GM13977 (cell line): ENCODE measurements at places on chromosomes 1 and 21.

GRCh38 chr1:96722958-96723357, 1.4 kb downstream of the PTBP2 start:
- DNase-seq: no peak

GRCh38 chr1:201543871-201544642, 5.1 kb downstream of the NAV1 start:
- DNase-seq: no peak

GRCh38 chr1:180627411-180627810, 4.4 kb upstream of the XPR1 start:
- DNase-seq: no peak

DNA sequence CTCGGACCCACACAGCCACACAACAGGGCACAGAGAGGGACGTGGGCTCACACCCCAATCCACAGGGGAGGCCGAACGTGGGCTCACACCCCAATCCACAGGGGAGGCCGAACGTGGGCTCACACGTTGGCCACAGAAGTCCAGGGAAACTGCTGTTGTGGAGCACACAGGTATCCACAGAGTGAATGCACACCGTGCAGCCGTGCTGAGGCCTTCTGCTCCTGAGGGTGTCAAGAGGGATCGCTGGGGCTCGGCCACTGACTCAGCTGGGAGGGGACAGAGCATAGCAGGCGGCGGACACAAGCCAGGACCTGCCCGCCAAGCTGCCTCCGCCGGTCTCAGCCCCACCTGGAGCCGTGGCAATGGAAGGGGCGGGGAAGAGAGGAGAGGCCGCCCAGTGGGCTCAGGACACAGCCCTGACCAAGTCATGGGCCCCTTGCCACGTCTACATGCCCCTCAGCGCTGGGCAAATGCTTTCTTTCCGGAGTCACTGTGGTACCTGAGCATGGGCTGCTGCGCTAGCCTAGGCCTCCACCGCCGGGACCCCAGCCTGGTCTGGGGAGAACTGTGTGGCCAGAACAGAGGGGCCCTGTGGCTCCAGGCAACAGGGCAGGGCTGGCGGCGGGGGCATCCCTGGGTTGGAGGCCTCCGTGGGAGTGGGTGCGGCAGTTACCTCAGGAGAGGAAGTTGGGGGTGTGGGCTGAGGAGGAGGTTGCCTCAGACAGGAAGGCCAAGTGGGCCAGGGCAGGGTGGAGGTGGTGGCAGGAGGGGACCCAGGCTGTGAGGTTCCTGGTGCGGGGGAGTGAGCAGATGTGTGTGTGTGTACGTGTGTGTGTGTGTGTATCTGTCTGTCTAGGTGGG, 1.2 kb downstream of the SYTL1 start:
- peak; percentile 65 for DNase-seq

DNA sequence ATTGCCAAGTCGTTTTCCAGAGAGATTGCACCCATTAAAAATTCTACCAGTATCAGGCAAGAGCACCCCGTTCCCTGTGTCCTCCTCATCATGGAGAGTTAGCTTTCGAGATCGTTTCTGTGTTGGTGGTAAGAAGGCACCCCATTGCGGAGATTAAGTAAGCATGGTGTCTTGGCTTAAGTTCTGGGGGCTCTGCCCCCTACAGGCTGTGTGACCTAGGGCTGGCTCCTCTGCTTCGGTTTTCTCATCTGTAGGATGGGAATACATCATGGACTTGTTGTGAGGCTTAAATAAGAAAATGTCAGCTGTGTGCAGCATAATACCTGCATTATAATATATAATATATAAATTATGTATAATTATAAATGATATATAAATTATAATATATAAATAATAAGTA, 36.8 kb upstream of the TENT5C start:
- no peak for DNase-seq

DNA sequence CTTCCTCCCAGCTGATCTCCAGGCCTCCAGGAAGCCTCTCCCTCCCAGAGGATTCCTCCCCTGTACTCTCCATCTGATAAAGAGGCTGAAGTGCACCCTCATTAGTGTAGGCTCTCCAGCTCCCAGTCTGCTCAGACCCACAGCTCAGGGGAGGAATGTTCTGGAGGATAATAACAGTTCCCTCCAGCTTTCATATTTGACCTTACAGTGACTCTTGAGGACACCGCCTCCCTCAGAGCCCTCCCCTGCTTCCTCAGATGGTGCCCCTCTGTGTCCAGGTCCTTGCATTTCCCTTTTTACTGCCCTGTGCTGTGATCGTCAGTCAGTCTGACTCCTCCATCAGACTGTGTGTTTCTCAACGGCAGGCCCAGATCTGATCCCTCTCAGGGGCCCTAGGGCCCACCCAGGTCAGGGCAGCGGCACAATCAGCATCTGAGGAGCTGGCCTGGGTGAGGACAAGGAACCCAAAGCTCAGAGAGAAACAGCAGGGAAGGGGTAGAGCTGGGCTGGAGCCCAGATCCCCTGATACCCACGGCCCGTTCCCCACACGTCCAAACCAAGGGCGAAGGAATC, 1.1 kb upstream of the SHISAL2A start:
- no peak for DNase-seq

GRCh38 chr21:26096494-26097371, 73.8 kb downstream of the APP start:
- DNase-seq: no peak

GRCh38 chr1:36871146-36871971, 163.0 kb downstream of the GRIK3 start:
- DNase-seq: no peak

DNA sequence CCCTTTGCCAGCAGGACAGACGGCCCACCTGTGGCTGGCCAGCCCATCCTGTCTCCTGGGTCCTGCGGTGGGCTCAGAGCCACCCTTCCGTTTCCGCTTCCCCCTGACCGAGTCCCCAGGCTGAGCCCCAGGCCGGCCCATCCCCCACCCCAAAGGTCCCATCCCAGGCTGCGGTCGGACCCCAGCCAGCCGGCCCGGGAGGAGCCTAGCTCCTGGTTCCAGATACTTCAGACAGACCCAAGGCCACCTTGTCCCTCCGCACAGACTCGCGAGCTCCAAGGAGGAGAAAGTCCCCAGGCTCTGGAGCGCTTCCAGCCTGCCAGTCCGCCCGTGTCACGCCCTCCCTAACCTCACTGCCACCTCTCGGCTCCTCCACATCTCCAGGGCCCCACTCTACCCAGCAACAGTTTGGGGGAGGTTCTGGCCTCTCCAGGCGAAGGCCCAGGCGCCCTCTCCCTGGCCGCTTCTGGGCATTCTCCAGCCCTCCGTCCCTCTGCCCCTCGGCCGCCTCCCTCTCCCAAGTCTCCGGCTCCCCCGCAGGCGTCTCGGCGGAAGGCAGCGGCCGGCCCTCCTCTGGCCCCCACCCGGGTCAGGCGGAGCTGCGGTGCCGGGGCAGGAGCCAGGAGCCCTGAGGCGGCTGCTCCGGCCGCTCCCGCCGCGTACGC, 835 bp downstream of the LRRN2 start:
- DNase-seq: no peak

DNA sequence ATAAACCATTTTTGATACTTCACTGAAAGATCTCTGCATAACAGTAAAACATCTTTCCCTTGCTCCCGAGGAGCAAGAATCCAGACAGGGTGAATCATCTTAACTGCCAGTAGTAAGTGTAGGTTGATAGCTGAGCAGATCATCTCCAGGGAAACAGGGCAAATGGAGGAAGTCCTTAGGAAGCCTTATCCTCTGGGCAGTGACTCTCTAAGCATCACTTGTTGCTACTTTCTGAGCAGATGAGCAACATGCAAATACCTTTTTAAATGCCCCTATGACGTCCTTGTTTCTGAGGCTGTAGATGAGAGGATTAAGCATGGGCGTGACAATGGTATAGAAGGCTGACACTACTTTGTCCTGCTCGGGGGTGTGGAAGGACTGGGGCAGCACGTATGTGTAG, 8.9 kb downstream of the OR2T11 start:
- DNase-seq: no peak

DNA sequence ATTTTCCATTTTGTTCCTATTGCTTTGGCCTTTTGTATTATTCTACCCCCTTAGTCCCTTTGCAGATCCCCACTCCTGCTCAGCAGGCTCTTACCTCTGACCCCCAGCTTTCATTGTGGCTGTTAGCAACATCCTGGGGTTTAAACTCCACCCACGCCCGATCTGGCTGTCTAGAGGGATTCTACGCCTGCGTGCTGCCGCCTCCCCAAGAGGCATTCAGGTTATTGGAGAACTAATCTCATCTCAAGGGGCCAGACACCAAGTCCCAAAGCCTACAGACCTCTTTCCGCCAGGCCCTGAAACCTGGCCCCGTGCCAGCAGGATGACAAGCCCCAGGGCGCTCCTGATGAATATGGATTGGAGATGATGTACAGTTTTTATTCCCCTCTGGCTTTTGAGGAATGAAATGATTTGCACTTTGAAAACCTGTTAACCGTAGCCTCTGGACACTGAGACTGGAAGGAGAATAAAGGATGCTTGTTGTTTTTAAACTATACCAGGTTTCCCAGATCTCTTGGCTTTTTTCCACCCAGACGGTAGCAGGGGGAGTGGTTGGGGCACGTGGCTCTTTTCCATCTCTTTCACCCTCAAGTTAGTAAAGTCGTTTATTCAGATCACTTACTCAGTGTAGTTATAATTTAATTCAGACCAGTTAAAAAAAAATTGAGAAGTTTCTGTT, 14.5 kb upstream of the IKBKE start:
- DNase-seq: no peak

DNA sequence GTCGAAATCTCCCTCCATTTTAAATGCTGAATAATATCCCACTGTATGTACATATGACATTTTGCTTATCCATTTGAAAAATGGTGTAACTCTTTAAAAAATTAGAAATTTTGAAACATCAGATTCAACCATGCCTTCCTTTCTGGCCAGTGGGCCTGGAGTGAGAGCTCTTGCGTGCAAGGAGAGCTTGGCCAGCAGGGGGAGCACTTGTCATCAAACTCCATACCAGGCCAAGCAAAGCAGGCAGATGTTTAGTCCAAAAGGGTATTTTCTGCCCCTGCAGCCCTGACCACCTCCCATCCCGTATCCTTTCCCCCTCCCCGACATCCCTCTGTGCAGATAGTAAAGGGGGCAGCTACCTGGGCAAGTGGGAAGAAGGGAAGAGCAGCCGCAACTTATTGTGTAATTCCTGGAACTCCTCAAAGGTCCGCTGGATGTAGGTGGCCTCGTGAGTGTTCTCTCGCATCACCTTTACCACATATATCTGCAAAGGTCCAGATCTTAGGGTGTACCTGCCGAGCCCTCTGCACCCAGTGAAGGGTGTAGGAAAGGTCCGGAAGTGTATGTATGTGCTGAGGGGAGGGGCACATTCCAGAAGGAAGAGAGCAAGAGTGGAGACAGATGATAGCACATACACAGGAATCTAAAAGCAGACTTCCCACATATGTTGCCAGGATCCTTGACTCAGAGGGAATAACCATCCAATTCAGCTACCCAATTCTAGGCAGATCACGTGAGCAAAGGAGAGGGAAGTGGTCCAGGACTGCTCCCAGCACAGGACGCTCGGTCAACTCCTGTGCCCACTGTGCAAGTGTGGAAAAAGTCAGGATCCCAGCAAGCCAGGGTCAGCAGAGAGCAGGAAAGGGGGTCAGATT, 19.9 kb upstream of the PPP1R15B start:
- DNase-seq: peak; percentile 84

DNA sequence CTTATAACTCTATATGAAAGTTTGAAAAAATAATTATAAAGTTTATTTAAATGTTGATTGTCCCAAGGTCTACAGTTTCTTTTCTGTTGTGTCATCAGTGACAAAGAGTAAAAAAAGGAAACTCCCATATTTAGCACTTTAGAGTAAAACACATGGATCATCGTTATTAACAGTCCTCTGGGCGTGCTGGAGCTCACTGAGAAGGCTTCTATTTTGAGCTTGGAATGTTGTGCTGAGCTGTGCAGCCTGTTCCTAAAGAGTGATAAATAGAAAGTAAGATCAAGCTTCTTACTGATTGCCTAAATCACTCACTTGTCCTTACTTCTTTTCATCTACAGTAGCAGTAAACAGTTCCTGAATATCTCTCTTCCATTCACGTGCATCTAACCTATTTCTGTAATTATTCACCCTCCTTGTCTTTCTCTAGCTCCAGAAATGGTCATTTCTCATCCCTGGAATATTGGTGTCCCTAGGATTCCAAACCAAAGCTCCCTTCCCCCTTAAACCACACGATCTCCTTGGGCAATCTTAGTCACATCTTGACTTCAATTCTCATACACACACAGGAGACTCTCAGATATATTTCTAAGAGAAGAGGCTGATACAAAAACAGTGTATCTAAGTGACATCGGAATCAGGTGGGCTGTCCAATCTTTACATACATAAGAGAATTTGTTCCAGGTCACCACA, 11.9 kb downstream of the GBP5 start:
- no peak for DNase-seq

GRCh38 chr1:223738465-223739365, 26.4 kb downstream of the CAPN2 start:
- DNase-seq: no peak

- DNase-seq: no peak
Measured at GRCh38 chr1:219945795-219946194, 17.4 kb upstream of the SLC30A10 start.

- no peak for DNase-seq
Measured at GRCh38 chr21:41143596-41144325, 24.2 kb upstream of the BACE2 start.

- DNase-seq: no peak
Measured at GRCh38 chr1:46619656-46620258, 3.1 kb upstream of the MOB3C start.

DNA sequence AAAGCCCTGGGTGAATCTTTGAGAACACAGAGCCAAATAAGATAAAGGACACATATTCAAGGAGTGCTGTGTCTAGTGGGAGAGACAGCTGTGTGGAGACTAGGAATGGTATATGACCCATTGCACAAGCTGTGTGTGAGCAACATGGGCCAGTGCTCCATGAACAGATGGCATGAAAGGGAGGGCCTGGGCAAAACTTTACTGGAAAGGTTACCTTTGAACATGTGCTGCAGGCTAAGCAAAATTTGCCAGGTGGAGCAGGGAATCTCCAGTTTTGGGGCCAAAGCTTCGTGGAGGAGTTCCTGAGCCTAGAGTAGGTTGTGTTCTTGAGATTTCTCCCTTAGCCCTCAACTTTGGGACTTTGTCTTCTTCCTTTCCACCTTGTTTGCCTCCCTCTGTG, 446.1 kb upstream of the PROX1 start:
- no peak for DNase-seq

DNA sequence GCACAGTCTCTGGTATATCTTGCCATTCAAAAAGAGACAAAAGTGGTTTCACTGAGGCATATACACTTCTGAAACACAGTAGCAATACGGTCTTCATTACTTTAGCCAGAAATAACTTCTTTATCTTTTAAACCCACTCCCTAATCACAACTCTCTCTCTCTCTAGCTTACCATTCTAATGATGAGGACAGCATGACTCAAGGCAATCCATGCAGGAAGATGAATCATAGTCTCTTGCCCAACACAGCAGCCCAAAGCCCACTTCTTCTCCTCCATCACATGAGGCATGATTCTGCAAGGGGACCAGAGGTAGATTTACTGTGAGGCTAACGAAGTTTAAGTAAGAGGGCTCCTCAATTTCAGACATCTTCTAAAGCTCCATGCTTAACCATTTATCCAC, 285.0 kb upstream of the NR5A2 start:
- no peak for DNase-seq
